ENCODE measurements at places on chromosomes 6 and 20.

GRCh38 chr6:112877134-112878100, 530.3 kb downstream of the RFPL4B start:
- H3K27me3 ChIP-seq, result no peaks in the 10 kb centered on the region
- H3K4me3 ChIP-seq, result no peak overlapping the region
- DNase-seq, result peak; percentile 56
- no peaks in the 10 kb centered on the region for H3K36me3 ChIP-seq

DNA sequence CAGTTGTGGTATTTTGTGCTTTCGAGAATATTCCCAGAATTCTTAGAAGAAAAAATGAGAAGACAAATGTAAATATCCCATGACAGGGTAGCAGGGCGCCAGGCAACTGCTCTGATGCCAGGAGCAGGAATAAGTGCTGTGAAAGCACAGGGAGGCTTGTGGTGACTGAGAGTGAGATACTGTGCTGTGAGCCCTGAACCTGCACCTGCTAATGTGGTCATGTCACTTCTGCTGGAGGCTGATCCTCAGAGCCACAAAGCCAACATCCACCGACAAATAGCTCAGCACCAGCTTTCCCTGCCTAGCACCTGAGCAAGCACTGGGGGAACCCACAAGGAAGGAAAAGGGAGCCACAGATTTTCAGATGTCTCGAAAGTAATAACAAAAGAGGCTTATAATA, 368.6 kb upstream of the CDH4 start:
- no peak overlapping the region for H3K27ac ChIP-seq
- no peak for DNase-seq
- H3K27me3 ChIP-seq, result no peaks in the 10 kb centered on the region
- no peaks in the 10 kb centered on the region for H3K36me3 ChIP-seq
- no peak overlapping the region for H3K4me3 ChIP-seq

GRCh38 chr6:137020776-137021175, 24.0 kb downstream of the IL20RA start:
- no peak overlapping the region for H3K27ac ChIP-seq
- H3K4me3 ChIP-seq, result no peak overlapping the region
- no peaks in the 10 kb centered on the region for H3K36me3 ChIP-seq
- no peaks in the 10 kb centered on the region for H3K4me1 ChIP-seq
- DNase-seq, result no peak
- no peaks in the 10 kb centered on the region for H3K27me3 ChIP-seq

GRCh38 chr20:63553251-63553932, 567 bp upstream of the FNDC11 start:
- peak overlapping the region; percentile 89 for H3K27ac ChIP-seq
- H3K4me3 ChIP-seq, result peak overlapping the region; percentile 94
- H3K27me3 ChIP-seq, result no peaks in the 10 kb centered on the region
- DNase-seq, result peak; percentile 93

DNA sequence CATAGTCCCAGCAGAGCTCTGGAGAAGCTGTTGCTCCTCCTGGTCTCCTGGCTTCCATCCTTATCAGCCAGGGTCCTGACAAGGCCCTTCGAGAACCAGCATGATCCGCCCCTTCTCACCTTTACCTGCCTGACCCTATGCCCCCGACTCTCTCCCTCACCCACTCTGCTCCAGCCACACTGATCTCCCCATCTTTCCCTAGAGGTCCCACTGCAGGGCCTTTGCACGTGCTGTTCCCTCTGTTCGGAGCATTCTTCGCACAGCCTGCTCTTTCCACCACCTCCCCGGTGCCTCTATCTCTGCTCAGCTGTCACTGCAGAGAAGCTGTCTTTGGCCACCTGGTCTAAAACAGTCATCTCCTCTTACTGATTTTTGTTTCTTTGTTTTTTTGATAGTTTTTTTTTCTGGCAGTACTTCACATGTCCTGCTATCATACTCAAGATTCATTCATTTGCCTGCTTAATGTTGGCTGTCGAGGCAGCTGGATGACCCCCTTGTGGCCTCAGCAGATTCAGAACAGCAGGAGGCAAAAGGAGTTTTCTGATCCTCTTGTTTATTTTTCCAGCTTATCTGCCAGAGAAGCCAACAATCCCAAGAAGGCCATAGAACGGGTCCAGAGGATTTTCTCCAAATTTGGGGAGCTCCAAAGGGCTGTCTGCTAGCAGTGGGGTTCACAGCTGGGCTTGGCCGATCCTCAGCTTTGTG, 1.6 kb upstream of the PTGIS start:
- H3K27me3 ChIP-seq, result no peaks in the 10 kb centered on the region
- H3K4me3 ChIP-seq, result peak overlapping the region; percentile 62
- DNase-seq, result no peak
- no peaks in the 10 kb centered on the region for H3K36me3 ChIP-seq

GRCh38 chr6:95593025-95593424, 15.7 kb downstream of the MANEA start:
- H3K4me3 ChIP-seq, result no peak overlapping the region
- DNase-seq, result no peak
- no peaks in the 10 kb centered on the region for H3K4me1 ChIP-seq
- no peaks in the 10 kb centered on the region for H3K36me3 ChIP-seq
- H3K27me3 ChIP-seq, result no peaks in the 10 kb centered on the region

- no peaks in the 10 kb centered on the region for H3K36me3 ChIP-seq
- peaks cover 25% of the 10 kb centered on the region for H3K27me3 ChIP-seq
- peak; percentile 77 for DNase-seq
- peaks cover 6% of the 10 kb centered on the region for H3K4me1 ChIP-seq
- H3K4me3 ChIP-seq, result peak overlapping the region; percentile 75
These were observed 45.2 kb downstream of the DPPA5 start for GRCh38 chr6:73308712-73309534.

DNA sequence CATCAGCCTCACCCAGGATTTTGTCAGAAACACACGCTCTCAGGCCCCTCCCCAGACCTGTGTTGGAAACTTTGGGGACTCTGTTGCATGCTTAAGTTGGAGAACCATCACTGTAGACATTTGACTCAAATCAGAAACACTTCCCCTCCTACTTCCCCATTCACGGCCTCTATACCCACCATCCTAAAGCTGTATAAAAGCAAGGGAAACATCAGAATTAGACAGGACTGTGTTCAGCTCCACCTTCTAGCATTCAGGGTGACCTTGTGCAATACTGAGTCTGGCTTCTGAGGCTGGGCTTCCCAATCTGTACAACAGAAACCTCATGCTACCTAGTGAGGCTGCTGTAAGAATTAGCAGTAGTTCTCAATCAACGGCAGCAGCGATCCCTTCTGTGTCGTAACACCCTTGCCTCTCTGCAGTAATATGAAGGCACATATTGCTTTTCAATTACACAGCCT, 252.3 kb downstream of the LY86 start:
- DNase-seq, result no peak
- no peaks in the 10 kb centered on the region for H3K27me3 ChIP-seq
- H3K27ac ChIP-seq, result no peak overlapping the region
- no peaks in the 10 kb centered on the region for H3K36me3 ChIP-seq

- peaks cover 11% of the 10 kb centered on the region for H3K27me3 ChIP-seq
- no peak overlapping the region for H3K4me3 ChIP-seq
- H3K36me3 ChIP-seq, result no peaks in the 10 kb centered on the region
- H3K27ac ChIP-seq, result no peak overlapping the region
- no peak for DNase-seq
These were observed 8.2 kb upstream of the MDFI start for GRCh38 chr6:41630069-41630468.

DNA sequence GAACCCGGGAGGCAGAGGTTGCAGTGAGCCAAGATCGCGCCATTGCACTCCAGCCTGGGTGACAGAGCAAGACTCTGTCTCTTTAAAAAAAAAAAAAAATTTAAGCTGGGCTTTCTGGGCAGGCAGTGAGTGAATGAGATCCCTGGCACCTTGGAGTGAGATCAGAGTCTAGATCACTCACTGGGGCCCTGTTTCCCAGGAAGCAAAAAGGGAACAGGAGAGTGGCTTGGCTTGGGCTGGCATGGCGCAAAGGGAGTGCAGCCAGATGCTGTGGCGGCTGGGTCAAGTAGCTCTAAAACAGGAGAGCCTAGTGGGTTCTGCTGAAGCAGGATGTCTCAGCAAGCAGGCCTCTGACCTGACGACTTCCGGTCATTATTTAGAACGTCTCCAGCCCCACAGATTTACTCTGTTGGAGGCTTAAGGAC, 10.4 kb downstream of the PLCG1 start:
- no peaks in the 10 kb centered on the region for H3K36me3 ChIP-seq
- peak; percentile 27 for DNase-seq
- peaks cover 11% of the 10 kb centered on the region for H3K4me1 ChIP-seq
- 0 out of 2 replicates have a peak overlapping the region, but pooled peaks have one; percentile 32 for H3K27ac ChIP-seq
- no peak overlapping the region for H3K4me3 ChIP-seq

- H3K36me3 ChIP-seq, result no peaks in the 10 kb centered on the region
- no peaks in the 10 kb centered on the region for H3K4me1 ChIP-seq
- H3K4me3 ChIP-seq, result no peak overlapping the region
- no peak for DNase-seq
- no peaks in the 10 kb centered on the region for H3K27me3 ChIP-seq
These were observed 108.7 kb downstream of the MYB start for GRCh38 chr6:135289816-135290215.

GRCh38 chr6:129446272-129447197, 263.4 kb downstream of the ARHGAP18 start:
- no peaks in the 10 kb centered on the region for H3K36me3 ChIP-seq
- no peak overlapping the region for H3K4me3 ChIP-seq
- no peak overlapping the region for H3K27ac ChIP-seq
- H3K4me1 ChIP-seq, result peaks cover 15% of the 10 kb centered on the region

- H3K27me3 ChIP-seq, result no peaks in the 10 kb centered on the region
- H3K36me3 ChIP-seq, result no peaks in the 10 kb centered on the region
- peaks cover 24% of the 10 kb centered on the region for H3K4me1 ChIP-seq
These were observed 1.3 kb downstream of the PRND start for GRCh38 chr20:4722993-4723392.

DNA sequence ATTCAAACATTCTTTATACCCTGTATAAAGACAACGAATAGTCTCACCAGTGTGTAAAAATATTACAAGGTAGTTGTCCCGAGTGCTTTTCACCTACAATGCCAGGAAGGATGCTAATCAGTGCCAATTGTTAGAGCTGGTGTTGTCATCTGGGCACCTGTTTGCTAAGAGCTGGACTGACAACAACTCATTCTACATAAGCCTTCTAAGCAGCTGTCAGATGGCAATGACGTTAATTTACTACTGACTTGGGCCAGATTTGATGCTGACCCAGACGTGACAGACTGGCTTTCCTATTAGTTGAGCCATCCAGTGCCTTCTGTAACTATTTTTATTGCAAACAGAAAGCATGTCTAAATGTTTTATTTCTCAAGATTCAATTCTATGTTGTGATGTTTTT, 355.2 kb downstream of the ADGRB3 start:
- no peak overlapping the region for H3K27ac ChIP-seq
- H3K27me3 ChIP-seq, result no peaks in the 10 kb centered on the region
- no peaks in the 10 kb centered on the region for H3K36me3 ChIP-seq
- no peak overlapping the region for H3K4me3 ChIP-seq
- peaks cover 5% of the 10 kb centered on the region for H3K4me1 ChIP-seq
- no peak for DNase-seq

- no peak overlapping the region for H3K27ac ChIP-seq
- H3K36me3 ChIP-seq, result no peaks in the 10 kb centered on the region
- DNase-seq, result no peak
- H3K27me3 ChIP-seq, result no peaks in the 10 kb centered on the region
- H3K4me3 ChIP-seq, result no peak overlapping the region
These were observed 8.7 kb upstream of the APCDD1L start for GRCh38 chr20:58523971-58524315.

- H3K27ac ChIP-seq, result peak overlapping the region; percentile 23
- no peak overlapping the region for H3K4me3 ChIP-seq
- DNase-seq, result peak; percentile 87
- H3K4me1 ChIP-seq, result 0 out of 2 replicates have a peak, but pooled peaks cover 6% of the 10 kb centered on the region
- H3K27me3 ChIP-seq, result no peaks in the 10 kb centered on the region
These were observed 39.0 kb downstream of the GMPR start for GRCh38 chr6:16277101-16277981.
